ENCODE measurements at places on chromosomes 6 and 20.
A peak's percentile ranks its signal among the peaks of the same experiment; 100 is the strongest.

- DNase-seq, result peak; percentile 95
Measured at GRCh38 chr6:26195376-26195923, 108.2 kb downstream of the HFE start.

- no peak for DNase-seq
Measured at GRCh38 chr6:36685166-36685924, 6.8 kb downstream of the CDKN1A start.

- no peak for DNase-seq
Measured at GRCh38 chr20:38355161-38356012, 9.1 kb downstream of the LBP start.

DNA sequence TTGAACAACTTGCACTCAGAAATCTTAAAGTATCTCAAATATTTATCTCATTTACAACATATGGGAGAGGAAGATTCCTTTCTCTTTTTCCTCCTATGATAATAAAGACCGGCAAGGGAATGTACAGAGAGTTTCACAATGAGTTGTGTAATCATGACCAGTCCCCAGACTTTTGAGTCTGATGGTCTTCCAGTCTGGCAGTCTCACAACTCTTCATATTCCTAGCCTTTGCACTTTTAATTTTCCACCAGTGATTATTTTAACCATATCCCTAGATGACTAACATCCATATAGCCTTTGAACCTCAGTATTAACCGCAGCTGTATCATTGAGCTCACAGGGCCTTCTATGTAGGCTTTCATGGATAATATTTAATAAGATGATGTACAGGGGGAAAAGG is 278.5 kb downstream of the KHDC1L start:
- no peak for DNase-seq

DNA sequence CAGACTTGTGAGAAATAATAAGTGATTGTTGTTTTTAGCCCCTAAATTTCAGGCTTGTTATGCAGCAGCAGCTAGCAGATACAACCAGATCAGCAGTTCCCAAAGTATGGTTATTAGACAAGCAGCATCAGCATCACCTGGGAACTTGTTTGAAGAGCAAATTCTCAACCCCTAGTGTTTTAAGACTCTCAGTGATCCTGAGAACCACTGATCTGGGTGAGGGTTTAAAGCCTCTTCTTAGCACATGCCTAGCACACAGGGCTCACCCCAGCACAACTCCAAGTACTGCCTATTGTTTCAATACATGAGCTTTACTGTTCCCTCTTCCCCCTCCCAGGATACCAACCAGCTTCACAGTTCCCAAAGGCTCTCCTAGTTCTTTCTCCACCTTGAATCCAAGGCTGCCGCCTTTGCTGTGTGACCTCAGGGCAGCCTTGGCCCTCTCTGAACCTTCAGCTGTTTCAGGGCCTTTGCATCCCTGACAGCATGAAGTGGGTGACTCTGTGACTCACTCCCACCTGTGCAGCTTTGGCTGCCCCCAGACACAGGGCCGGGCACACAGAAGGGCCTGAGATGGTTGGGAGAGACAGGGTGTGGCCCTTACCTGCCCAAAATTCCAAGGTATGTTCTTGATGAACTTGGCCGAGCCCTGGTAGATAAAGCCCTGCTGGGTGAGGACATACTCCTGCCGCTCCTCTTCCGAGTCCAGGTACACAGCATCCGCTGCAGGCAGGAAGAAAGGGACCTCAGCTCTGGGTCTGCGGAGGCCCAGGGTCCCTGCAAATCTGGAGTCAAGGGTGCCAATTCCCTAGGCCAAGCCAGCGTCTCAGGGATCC is 14.5 kb downstream of the TGM2 start:
- DNase-seq, result no peak

DNA sequence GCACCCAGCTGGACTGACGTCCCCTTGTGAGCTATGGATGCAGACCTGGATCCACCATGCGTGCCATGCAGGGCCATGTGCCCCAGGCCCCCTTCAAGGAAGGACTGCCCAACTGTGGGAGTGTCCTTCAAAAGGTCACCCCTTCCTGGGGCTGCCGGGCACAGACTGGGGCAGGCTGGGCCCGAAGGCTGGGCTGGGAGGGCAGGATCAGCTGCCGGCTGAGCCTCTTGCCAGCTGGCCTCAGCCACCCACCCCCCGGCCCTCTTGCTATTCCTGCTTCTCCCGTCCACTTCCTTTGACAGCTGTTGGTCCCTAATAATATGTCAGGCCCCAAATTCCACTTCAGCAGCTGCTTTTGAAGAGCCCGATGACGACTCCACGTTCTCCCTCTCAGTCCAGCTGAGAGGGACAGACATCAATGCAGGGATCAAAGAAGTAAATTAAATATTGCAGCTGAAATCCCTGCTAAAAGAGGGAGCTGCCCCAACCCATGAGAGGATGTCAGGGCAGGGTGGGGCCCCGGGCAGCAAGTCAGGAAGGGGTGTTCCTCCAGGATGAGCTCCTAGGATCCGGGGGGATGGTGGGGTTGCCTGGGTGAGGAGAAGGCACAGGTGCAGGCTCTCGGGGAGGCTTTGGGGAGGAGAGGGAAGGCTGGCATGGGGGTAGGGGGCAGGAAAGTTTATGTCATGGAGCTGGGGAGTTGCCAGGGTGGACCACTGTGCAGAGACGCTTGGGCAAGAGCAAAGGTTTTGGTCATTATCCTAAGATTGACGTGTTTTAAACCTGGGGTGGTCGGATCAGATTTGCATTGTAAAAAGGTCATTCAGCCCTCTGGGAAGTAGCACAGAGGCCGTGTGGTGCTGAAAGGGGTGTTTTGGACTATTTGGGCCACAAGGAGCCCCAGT is 185.0 kb downstream of the ANKRD60 start:
- no peak for DNase-seq

DNA sequence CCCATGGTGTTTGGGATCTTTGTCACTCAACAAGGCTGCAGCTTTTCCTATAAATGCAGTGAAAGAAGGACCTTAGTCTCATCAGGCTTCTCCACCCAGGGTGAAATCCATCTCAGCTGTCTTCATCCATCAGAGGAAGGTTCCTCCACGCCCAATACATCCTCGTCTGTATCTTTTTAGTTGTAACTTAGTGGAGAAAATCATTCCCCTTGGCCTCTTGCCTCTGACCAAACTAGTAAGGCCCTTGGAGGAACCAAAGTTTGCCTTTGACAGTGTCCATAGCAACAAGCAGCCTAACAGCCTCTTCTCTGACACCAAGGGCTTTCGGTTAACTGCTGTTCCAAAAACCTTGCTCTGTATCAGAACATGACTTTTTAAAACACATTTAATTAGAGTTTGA is 230.3 kb upstream of the ECI2 start:
- DNase-seq, result no peak

GRCh38 chr6:47792216-47792733 is 10.4 kb downstream of the OPN5 start:
- DNase-seq, result no peak

DNA sequence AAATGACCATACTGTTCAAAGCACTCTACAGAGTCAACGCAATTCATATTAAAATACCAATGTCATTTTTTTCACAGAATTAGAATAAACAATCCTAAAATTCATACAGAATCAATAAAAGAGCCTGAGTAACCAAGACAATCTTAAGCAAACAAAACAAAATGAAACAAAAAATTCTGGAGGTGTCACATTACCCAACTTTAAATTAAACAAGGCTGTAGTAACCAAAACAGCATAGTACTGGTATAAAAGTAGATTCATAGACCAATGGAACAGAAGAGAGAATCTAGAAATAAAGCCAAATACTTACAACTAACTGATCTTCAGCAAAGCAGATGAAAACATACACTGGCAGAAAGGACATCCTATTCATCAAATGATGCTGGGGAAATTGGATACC is 346.9 kb upstream of the JAG1 start:
- no peak for DNase-seq

DNA sequence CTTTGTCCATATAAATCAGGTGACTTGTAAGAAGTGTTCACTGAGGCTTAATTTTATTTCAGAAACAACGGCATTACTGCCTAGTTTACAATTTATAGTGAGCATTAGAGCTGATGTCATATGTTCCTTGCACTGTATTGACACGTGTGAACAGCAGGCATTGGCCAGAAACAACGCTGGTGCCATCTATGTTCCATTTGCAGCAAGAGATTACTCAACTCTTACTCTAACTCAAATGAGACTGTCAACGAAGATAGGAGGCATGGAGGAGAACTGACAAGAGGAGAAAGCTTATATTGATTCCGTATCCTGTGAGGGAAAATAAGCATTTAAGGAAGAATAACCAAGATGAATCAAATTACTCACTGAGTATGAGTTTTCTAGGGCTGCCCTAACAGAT is 48.4 kb downstream of the MTFR2 start:
- no peak for DNase-seq

- DNase-seq, result no peak
Measured at GRCh38 chr6:25419879-25420278, 140.7 kb downstream of the CARMIL1 start.

GRCh38 chr20:35108921-35109320 is 16.3 kb upstream of the TRPC4AP start:
- no peak for DNase-seq

GRCh38 chr6:17281100-17281496 is at the start of gene RBM24:
TSS of gene RBM24 (plus strand) at chr6:17281361. CDS start at chr6:17281582, 221 bp downstream.
- DNase-seq, result no peak

GRCh38 chr20:20549704-20550103 is 162.7 kb downstream of the RALGAPA2 start:
- no peak for DNase-seq

DNA sequence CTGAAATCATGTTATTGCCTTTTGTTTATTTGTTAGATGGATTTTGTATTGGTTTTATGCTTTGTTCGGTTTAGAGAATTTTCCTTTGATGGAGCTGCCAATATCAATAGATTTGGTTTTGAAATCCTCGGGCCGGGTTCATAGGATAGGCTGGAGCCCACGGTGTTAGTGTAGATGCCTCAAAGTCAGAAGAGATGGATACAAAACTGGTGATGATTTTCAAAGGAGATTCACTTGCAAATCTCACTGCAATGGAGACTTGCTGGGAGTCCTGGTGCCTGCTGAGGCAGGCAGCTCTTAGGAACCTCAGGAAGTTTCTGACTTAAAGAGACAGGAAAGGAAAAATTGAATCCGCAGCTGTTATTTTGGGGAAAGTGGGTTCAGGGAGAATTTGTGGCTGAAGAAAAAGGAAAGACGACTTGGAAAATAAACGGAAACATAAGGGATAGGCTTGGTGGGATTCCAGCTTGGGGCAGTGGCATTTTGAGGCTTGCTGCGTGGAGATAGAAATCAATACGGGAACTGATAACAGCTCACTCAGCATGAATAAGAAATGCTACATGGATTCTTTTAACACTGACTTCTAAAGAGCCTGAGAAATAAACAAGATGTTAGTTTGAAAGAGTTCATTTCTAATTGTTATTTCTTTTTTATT is 241.6 kb downstream of the PHACTR1 start:
- no peak for DNase-seq

GRCh38 chr20:32912688-32913087 is 54.0 kb downstream of the EFCAB8 start:
- DNase-seq, result no peak

DNA sequence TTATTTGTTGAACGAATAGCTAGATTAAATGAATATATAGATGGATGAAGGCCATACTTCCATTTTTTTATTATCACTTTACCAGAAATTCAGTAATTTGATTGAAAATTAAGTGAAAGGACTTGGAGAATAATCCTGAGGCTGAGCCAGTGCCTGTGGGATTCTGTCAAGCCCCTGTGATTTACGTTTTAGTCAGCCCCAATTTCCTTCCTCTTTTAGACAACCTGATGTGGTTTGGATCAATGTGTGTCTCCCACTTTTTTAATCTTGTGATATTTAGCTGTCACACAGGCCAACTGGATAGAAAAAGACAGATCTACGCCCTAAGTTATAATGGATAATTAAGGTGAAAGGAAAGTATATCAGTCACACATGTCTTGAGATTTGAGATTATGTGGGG is 188.8 kb downstream of the EDN1 start:
- no peak for DNase-seq

DNA sequence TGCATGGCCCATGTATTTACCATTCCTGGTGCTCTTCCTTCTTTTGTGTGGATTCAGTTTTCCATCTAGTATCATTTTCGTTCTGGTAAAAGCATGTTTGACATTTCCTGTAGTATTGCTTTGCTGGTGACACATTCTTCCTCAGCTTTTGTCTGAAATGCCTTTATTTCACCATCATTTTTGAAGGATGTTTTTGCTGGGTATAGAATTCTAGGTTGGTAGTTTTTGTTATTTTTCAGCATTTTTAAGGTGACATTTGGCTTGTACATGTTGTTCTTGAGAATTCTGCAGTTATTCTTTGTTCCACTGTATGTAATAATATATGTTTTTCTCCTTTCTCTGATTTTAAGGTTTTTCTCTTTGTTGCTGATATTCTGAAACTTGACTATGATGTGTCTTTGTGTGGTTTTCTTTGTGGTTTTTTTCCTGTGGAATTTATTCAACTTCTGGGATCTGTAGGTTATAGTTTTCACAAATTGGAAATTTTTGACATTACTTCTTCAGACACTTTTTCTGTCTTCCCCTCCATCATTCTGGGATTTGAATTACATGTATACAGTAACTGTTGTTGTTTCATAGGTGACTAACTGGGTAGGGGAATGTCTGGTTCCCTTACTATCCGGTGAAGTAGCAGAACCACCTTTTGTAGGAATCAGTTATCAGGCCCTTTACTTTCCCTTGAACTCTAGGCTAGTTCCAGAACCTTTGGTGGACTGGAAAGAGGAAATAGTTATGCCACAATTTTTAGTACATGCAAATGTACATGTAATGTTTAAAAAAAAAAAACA is 30.2 kb downstream of the SNX9 start:
- no peak for DNase-seq

DNA sequence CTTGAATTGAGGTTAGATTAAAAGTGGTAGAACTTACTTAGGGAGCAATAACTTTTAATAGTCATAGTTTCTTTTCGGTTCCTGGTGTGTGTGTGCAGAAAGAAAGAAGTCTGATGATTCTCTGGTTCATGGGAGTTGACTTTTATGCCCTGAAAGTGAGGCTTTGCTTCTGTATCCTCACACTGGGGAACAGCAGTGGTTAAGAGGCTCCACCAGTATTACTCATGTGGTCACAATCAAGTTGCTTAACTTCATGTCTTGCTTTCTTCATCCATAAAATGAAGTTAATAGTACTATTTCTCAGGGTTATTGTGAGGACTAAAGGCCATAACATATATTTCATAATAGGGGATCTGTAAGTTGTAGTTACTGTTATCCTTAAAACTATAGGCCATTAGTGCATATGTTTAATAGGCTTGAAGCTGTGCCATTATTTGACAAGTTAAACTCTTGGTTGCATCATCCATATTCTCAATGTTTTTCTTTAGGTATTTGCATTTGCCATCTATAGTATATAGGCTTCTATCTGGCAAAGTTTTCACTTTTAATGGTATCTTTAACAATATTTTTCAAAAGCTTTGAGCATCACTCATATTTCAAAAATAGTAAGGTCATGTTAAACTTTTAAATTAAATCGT is 262.4 kb downstream of the PLCB1 start:
- DNase-seq, result peak; percentile 65

DNA sequence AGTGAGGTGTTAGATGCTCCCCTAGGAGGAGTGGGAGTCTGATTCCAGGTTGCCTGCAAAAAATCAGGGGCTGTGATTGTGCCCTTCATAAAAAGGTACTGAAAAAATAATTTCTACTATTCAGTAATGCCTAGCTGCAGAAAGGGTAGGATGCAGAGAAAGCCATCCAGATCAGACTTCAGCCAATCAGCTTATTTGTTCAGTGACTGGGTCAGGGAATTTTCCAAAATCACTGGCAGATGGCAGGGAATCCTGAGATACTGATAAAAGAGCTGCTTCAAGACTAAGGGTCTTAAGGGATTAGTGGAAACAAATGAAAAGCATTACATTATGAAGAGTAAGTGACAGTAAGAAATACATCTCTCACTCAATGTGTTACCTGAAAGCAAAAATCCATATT is 42.8 kb upstream of the MTRF1L start:
- no peak for DNase-seq
